ENCODE measurements at places on chromosomes 4 and X. TPM values are rescaled to one million over a fixed set of nuclear protein-coding genes. Genes with fewer than 3 reads are reported as not detected.

Gene USP26
- total RNA-seq, result not detected

Gene ADAM29
- total RNA-seq, result not detected

Gene XK
- 1.3 TPM for total RNA-seq

Gene CT45A10
- not detected for total RNA-seq

Gene TMEM47
- total RNA-seq, result 68.9 TPM

Gene FAT4
- 11.3 TPM for total RNA-seq

Gene LRP2BP
- total RNA-seq, result 1.9 TPM

Gene ZNF157
- 0.57 TPM for total RNA-seq

Gene ERVMER34-1
- total RNA-seq, result 1.8 TPM

Gene CSAG3
- total RNA-seq, result not detected

Gene F8A3
- total RNA-seq, result 8.2 TPM

Gene CBLL2
- not detected for total RNA-seq

Gene CLGN
- total RNA-seq, result 0.44 TPM

Gene GAGE12E
- not detected for total RNA-seq

Gene WAS
- total RNA-seq, result 14.2 TPM

Gene GABRG1
- total RNA-seq, result not detected

Gene CLCN3
- 70.2 TPM for total RNA-seq

Gene APLN
- 0.31 TPM for total RNA-seq

Gene CENPVL1
- not detected for total RNA-seq

Gene ADH1A
- total RNA-seq, result 0.85 TPM

Gene SLC6A14
- total RNA-seq, result not detected

Gene SASH3
- 18.3 TPM for total RNA-seq

Gene MAMLD1
- 6.5 TPM for total RNA-seq

Data from kidney (tissue), 22 donors.